ENCODE measurements at places on chromosomes 6 and 20.

DNA sequence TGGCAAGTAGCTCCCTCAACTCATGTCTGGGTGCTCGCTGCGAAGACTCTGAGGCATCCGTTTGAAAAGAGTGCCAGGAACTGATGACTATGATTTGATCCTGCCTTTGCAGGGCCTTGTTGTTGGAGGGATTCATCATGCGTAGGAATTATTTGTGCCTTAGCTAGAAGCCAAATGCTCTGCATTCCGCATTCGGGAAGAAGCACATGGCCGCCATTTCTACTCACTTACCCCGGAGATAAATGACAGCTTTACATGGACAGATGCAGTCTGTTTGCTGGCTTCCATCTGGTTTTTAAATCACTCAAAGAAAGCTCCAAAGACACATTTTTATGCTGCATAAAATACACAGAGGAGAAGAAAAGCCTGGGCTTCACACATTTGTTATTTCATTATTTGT, 363.3 kb upstream of the CDH4 start:
- no peak for DNase-seq

DNA sequence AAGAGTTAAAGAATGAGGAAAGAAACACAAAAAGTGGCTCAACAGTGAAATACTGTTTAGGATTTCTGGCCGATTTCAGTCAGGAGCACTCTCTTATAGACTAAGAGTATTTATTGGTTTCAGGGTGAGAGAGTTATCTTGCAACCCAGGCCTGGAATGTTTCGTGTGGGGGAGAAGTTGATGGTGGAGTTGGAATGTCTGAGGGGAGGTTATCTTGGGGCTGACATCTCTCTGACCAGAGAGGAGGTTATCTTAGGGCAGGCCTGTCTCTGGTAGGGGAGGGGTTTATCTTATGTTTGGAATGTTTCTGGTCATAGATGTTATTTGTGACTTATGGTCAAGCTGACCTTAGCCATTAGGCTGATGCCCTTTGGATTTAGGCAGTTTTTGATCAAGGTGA, 80.3 kb downstream of the HTR1B start:
- no peak for DNase-seq

DNA sequence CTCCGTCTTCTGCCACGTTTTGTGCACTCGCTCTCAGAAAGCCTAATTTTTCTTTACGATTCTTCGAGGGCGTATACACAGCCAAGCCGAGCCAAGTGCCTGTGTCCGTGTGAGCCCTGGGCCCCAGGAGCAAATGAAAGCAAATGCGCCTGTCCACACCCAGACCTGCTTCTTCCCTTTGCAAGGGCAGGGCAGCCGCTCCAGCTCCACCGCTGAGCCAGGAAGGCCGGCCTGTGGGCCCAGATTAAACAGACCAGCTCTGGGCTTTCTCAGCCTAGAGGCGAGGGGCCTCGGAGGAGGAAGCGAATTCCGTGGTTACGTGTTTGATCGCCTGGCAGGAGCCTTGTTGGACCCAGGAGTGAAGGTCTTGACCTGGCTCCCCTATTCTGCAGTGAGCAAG, 184.6 kb downstream of the SMOC2 start:
- DNase-seq, result no peak

- DNase-seq, result no peak
Measured at GRCh38 chr6:32627831-32628230, 9.4 kb upstream of the HLA-DQA1 start.

- DNase-seq, result no peak
Measured at GRCh38 chr6:53100561-53100960, 35.4 kb downstream of the FBXO9 start.

DNA sequence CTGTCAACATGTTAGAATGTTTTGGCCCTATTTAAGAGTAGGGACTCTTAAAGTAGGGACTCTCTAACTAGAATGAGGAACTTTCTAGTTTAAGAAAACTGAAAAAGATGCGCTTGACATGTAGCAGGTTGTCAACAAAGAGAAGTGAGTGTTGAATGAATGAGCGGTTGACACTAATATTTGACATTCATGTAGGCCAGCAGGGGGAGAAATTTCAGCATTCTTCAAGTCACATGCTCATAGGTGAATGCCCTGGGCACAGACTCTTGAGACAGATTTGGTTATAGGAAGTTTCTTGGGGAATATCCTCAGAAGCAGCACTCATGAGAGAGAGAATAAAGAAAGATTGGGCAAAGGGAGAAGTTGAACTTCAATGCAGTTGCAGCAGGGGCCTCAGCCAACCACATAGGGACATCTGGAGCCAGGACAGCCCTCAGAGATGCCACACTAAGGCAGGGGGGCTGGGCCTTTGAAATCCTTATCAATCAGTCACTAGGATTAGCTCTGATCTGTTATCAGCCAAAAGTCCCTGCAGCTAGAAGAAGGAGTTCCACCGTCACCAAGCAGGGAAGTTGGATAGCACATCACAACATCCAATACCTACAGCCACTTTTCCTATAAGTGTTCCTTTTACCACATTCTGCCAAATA, 145.1 kb upstream of the FKBP1C start:
- DNase-seq, result peak; percentile 16

- no peak for DNase-seq
Measured at GRCh38 chr6:63121166-63121565, 90.1 kb upstream of the FKBP1C start.

DNA sequence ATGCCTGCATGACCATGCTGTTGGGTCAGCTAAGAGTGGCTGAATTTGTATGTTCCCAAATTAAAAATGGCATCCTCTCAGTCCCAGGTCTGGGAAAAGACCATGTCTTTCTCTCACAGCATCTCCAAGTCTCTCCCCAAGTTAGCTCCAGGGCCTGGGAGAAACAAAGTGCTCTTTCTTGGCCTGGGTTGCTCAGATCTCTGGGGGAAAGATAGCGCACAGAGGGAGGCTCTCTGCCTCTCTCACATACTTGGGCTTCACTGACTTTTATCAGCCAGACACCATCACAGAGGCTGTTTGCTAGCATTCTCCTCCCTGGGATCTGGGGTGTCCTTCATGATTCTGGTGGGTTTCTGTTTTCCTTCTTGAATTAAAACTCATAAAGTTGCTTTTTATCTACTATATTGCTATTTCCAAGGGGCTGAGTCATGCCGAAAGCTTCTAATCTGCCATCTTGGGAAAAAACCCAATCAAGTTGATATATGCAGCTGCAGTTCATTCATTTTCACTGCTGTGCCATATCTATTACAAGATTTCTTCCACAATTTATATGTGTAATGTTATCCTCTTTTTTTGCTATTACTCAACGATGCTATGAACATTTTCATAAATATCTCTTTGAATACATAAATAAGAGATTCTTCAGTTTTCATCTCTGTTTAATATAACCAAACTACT, 190.2 kb downstream of the MOXD1 start:
- no peak for DNase-seq

GRCh38 chr6:50986319-50986718, 167.6 kb downstream of the TFAP2B start:
- no peak for DNase-seq

DNA sequence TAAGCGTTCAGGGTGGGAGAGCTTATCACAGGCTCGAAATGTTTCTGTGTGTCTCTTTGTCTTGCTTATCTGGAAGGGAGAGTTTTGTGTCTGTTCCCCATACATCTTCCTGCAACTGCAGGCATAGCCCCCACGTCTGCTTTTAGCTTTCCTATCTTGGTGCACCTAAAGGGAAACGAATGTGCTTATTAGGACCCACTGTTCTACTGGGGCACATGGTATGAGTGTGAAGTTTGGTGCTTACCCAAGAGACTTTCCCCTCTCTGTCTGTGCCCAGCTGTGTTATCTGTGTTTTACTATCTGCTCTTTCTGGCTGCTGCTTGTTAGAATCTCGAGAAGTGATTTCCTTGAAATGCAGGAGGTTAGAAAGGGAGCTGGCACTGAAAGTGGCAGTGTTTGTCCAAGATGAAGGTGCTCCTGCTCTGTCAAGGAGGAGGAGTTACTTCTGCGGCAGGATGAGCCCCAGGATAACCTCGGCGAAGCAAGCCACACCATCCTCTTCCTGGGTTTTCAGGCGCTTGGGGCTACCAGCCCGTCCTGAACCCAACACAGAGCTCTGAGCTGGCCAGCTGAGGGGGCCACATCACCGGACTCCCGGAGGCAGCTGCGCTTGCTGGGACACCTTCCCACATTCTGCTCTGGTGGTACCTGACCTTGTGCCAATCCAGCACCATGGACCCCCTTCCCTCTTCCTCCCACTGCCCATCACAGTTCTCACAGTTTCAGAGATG, 23.4 kb downstream of the DYNLT1 start:
- DNase-seq, result no peak

DNA sequence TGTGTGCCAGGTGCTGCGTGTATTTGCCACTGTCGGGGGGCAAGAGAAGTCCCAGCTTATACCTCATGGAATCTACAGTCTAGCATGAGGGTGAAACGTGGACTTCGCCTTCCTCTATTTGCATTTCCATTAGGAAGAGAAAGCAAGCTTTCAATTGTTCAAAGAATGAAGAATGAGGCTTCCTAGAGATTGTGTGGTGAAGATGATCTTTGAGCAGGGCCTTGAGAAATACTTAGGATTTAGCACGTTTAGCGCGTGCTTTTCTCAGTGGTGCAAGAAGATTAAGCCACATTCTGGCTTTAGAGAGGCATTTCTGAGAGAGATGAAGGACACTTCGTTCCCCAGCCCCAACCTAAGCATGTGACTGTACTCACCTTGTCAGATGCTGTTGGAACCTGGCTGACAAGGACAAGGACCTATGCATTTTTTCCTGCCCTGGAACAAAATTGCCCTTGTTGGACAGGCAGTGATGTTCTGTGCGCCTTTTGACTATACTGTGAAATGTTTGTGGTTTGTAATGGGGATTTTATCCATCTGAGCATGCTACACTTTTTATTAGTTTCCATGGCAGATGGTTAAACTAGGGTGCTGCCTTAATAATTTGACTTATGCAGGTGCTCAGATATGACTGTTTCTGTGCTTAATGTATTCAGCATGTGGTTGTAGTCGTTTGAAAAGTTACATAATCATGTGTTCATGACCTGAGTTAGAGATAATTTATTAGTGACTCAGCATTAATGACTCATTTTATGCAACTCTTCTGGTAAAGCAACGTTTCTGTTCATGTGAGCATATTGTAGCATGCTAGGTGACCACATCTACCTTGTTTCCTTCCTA, 10.7 kb downstream of the TULP4 start:
- DNase-seq, result no peak

DNA sequence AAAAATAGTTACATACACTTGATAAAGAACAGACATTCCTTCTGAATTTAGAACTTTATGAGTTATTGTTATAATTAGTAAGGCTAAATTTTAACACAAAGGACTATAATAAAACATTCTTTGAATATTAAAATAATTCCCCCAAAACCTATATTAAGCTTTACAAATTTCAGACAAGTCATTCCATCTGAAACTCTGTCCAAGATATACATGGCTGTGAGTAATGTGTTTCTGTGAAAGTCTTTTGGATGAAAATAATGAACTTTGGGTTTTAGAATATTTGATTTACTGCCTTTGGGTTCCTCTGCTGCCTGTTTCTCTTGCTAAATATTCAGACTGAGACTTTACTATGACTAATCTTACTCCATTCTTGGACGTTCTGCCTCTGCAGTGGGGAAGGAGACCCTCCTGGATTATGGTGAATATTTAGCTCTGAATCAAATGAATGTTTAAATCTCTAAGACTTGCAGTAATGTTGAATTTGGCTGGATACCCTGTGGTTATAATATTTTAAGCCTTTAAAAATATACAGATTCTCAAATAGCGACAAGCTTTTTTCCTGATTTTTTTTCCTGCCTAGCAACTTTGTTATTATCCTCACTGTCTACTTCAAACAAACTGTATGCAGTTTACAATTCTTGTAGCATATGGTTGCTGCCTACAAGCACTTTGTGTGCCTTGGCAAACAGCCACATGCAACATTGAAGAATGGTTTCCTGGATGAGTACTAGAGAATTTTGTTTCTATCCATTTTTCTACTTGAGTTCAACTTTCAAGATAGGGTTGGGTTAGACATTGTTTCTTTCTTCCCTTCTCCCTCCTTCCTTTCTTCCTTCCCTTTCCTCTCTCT, 51.4 kb downstream of the TXLNB start:
- DNase-seq, result no peak

GRCh38 chr6:152605342-152605741, 31.8 kb downstream of the SYNE1 start:
- no peak for DNase-seq

GRCh38 chr6:89050155-89050554, 30.4 kb upstream of the PNRC1 start:
- DNase-seq, result no peak

DNA sequence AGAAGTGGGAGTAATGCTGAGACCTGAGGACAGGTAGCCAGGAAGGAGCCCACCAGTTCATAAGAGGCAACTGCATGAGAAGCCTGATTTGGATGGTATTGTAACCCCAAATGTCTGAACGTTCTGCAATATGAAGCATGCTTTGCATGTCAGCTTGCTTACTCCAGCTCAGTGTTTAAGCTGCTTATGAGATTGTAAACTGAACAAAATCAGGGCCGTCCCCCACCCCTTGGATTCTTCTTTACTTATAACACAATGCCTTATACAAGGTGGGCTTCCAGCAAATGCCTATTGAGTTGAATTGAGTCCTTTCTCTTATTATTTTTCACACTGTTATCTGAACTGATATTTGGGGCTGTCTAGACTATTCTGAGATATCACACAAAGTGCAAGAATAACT, 761.3 kb downstream of the KIF16B start:
- no peak for DNase-seq

- no peak for DNase-seq
Measured at GRCh38 chr6:41348934-41349333, 13.5 kb downstream of the NCR2 start.

GRCh38 chr20:64086801-64087200, 2.6 kb upstream of the LKAAEAR1 start:
- no peak for DNase-seq

GRCh38 chr6:124436803-124437202, 525.4 kb upstream of the RNF217 start:
- no peak for DNase-seq

GRCh38 chr20:57993716-57994431, 234.6 kb downstream of the ANKRD60 start:
- DNase-seq, result no peak

DNA sequence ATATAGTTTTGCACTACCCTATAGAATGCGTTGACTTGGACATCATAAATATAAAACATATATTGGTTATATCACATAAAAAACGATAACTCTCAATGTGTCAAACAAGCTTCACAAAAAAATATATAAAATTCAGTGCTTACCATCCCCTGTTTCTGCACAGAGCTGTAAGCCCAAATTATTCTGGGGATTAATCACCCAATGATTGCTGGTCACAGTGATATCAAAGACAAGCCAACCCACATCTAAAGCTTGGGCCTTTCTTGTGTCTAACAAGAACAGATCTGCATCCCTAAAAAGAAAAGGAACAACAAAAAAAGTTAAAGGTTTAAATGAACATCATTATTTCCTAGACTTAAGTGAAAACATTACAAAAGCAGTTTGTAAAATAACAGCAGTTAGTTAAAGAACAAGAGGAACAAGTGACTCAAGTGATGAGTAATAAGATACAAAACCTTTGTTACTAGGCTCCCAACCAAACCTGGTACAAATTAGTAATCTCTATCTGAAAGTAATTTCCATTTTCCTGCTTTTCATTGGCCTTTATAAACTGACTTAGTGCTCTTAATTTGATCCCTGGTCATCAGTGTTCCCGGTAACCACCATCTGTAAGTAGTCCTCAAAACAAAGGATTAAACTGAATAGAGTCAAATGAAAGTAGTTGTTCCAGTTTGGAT, 81.1 kb downstream of the BMP5 start:
- DNase-seq, result no peak

All from GM12891 (cell line).